ENCODE measurements at places on chromosomes 3 and 15.

DNA sequence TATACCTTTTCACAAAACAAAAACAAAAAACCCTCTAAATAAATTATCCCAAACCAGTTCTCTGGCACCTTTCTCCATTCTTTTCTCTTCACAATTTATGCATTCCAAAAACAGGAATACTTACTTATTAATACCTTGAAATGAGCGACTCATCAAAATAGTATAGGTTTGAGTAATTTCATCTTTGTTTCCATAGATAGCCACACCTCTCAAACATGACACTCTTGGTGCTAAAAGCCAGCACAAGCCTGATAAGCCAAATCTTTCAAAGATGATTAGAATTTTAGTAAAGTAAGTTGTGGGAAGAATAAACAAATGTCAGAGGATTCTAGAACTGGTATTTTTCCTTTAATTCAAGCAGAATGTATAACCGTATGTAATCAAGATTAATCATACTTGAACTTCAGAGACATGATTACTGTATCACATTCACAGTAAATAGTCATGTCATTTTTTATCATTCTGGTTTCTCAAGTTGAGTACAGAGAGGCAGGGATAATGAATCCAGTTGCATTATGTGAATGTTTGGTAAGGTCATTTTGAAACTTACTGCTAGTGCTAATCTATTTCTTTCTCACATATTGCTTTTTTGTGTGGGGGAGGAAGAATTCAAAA, 12.1 kb upstream of the WDR5B start:
- DNase-seq = no peak

DNA sequence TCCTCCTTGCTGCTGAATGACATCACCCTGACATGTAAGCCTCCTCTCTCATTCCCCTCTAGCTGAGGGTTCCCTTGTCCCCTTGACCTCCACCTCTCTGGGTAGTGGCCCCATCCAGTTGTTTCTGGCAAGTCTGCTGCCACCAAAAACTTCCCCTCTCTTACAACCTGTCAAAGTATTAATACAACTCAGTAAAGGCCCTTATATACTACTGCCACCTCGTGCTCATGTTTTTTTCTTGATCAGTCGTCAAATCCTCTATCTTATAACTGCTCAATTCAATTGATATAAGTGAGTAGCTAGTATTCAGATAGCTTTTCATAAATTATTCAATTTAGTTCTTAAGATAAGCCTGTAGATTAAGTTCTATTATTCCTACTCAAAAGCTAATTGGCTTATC, 249.6 kb downstream of the MBNL1 start:
- DNase-seq = no peak

DNA sequence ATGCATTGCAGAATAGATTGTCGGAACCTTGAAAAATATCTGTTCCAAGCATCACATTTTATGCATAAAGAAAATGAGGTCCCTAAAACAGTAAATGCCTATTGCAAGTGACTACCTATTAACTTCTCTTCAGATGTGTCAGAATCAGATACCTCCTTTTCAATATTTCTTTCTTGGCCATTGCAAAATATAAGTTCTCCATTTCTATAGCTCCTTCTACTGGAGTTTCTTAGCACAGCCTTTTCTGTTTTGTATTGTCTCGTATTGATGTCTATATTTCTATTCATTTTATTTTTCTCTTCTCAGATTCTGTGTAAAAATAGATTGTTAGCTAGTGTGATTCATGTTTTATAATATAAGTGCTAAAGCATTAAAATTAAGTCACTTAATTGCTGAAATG, 63.4 kb downstream of the PPARG start:
- no peak for DNase-seq

- DNase-seq = no peak
Observed at GRCh38 chr3:159791336-159791735, 197.3 kb upstream of the IL12A start.

DNA sequence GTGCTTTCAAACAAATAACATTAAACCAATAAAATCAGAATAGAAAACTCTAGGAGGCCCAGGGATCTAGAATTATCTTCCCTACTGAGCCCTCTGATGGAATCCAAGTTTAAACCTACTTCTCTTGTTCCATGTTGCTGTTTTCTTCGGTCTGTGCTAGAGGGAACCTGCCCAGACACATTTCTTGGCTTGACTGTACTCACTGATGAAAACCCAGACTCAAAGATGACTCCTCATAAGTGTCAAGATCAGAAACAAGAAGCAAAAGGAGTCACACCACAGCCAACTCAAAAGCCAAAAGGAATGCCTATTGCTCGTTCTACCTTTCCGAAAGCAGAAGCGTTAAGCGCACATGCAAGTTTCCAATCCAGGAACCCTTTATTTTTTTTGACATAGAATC, 31.6 kb downstream of the SCAP start:
- DNase-seq = no peak

- DNase-seq = no peak
Observed at GRCh38 chr15:91376038-91376437, 276.0 kb downstream of the SV2B start.

GRCh38 chr15:98943601-98944151, 63.9 kb downstream of the PGPEP1L start:
- no peak for DNase-seq

- no peak for DNase-seq
Observed at GRCh38 chr15:77122576-77122975, 51.7 kb upstream of the TSPAN3 start.

DNA sequence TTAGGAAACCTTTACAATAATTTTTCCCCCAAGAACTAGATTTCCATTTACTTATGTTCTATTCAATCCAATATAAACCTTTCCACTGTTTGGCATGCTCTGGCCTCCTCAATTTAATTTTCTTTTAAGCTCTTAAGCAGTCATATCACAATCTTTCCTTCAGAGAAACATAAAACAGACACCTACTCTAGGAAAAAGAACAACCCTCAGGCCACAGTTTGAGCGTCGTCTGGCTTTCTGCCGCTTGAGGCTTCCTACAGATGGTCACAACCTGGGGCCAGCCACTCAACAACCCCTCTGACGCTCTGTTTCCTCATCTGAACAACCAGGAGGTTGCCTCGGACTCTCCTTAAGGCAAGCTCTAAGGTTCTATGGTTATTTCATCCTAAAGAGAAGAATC, 143.3 kb downstream of the ADAMTS17 start:
- no peak for DNase-seq

DNA sequence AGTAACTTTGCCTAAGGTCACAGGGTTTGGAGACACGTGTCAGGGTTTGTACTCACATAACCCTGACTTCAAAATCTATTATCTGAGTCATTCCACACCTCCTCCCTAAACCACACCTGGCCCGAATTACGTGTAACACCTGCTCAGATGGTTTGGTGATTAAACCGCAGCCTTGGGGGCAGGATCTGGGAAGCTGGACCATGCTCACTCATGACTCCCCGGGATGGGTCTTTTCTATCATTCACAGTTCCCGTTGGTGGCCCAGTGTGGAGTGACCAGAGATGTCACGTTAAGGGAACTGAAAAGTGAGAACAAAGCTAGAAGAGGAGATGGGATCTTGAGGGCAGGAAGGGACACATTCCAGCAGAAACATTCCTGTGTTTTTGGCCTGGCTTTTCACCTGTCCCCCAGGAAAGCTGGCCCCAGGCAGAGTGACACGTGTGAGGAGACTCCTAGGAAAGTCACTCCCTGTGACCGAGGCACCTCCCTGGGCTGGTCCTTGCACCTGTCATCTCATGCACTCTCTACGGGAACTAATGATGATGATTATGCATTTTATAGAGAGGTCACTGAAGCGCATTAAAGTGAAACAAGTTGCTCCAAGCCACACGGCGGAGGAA, 75.4 kb upstream of the POMGNT2 start:
- DNase-seq = no peak

- DNase-seq = no peak
Observed at GRCh38 chr3:196135693-196136639, 54.1 kb upstream of the TFRC start.

GRCh38 chr3:179247289-179248015, 3.5 kb downstream of the KCNMB3 start:
- no peak for DNase-seq

DNA sequence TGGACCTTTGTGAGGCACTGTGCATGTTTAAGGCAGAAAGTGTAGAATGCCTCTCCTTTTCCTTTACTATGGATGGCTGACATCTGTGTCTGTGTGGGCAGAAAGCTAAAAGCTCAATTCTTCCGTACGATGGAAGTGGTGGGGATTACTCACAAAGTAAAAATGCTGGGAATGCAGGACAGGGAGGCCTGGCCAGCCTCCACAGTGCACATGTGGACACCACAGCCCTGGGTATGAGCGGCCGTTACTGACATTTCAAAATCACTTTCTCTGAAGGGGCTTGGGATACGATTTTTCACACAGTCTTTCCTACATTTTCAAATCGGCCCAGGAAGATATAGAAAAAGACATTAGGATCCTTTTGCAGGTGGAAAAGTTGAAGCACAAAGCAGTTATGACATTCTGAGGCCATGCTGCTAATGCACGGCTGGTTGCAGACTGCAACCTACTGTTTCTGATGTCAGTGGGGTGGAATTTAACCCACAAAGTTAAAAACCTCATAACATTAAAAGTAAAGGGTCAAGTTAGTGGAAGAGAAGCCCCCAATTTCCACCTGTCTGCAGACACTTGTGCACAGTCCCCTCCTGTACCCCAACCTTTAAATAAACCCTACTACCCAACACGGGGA, 27.9 kb downstream of the EHD4 start:
- DNase-seq = no peak

DNA sequence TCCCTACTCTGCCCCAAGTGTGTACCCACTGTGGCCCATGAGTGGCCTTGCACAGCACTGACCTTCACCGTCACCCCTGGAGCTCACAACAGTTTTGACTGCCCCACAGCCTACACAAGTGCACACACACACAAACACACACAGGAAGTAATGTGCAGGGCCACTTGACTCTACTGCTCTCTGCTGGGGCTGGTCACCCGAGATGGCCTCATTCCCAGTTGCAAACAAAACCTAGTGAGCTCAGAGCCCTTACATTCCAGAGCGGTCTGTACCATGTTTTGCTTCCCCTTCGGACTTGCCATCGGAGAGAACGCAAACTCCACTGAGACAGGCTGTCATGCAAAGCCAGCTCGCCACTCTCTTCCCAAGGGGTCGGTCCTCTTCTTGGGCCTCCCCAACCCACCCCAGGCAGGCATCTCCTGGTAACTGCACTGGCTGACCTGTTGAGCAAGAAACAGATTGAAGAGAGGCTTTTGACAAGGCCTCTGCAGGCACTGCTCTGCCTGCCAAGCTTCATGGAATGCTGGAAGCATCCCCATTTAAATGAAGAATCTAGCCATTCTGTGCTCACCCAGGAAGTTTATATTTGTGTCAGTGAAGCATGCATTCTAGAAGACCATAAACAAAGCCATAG, 232.0 kb upstream of the IGF1R start:
- no peak for DNase-seq

GRCh38 chr3:39102504-39103323, 4.7 kb downstream of the GORASP1 start:
- no peak for DNase-seq
